ENCODE measurements at places on chromosomes 12 and 14.

DNA sequence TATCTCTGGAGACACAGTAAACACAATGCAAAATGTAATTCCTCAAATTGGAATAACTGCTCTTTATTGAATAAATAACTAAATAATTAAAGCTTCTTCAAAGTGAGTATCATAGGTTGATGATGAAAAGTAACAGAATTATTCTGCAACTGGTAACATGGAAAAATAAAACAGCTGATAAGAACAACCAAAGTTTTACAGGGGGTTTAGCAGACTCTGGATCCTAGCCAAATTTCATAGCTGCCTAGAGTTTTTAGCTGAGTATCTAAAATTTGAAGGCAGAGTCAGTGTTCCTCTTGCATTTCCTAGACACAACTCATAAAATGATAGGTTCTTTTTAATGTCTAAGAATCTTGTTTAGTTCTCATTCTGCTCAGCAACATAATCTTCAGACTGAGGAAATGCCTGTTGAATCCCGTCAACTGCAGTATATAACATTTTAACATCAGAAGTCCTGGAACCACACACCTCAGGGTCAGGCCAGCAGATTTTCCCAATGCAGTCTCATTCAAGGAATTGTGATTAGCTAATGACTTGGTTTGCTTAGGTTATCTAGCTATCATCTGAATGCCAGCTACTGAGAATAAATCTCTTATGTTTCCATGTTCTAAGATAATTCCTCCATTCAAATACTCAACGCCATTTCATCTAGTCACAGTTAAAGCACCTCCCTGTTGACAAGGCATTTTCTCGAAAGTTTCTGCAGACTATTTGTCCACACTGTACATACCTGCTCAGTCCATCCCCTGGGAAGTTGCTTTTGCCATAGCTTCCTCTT is 411.6 kb downstream of the BCAT1 start:
- DNase-seq = no peak

DNA sequence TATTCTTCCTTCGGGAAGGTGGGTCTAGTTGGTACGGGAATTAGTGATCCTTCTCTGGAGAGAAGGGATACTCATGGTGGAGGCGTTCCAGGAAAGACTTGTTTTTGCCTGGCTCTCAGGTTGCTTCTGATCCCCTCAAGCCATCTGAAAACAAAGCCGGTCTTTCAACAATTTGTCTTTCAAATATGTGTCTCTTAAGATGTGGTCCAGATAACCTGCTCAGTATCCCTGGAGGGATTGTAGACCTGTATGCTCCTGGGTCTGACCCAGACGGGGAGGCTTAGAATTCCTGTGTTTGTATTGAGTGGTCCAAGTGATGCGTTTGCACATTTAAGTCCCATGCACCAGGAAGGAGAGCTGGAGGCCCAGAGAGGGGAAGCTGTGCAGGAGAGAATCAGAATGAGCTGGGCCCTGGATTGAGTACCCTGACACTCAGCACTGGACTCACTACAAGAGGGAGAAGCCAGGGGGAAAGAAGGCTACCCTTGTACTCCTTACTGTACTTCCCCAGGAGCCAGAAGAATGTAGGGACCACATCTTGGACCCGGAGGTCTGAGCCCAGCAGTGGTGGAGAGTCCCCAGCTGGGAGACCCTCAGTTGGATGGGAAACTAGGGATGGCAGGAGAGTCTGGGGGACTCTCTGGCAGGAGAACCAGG is 40.4 kb downstream of the ERH start:
- DNase-seq = no peak

DNA sequence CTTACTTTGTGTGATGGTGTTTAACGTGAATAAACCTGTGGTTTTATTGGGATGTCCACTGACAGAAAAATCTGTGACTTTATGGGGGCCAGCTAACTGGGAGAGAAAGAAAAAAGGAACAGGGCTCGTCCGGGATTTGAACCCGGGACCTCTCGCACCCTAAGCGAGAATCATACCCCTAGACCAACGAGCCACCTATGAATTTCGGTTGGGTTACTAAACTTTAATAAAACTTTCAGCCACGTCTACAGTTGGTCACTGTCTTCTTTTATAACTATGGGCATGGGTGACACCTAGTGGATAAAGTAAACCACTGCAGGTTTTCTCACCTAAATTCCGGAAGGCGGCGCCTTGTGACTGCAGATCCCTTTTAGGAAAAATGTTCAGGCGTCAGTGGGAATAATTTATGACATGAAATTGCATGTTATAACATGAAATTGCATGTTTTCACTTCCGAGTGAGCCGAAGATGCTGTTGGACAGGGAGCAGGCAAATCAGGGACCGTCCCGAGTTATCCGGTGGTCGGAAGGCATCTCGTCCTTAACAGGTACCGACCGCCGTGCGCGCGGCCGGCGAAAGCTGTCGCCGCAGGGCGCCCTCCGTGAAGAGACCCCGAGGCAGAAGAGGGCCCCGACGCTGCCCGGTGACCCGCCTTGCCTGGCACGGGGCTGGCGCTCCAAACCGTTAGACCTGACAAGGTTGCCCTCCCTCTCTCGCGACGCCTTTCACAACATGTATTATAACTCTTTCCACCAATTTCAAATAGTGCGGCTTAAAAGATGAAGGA is 18.2 kb upstream of the RNASE12 start:
- DNase-seq = no peak

DNA sequence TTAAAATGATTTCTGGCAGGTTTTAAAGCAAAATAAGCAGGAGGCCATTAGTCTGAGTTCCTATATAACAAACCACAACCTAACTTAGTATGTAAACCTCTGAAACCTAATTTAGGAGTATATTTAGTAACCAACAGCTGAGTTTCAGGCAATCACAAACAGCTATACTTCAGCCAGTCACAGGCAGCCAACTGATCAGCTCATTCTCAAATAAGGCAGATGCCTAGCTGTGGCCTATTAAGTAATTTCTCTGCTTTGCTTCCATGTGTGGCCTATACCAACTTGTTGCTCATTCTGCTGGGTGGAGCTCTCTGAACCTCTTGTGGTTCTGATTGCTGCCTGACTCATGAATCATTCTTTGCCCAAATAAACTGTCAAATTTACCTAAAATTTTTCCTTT is 408.9 kb upstream of the FBXO33 start:
- no peak for DNase-seq

DNA sequence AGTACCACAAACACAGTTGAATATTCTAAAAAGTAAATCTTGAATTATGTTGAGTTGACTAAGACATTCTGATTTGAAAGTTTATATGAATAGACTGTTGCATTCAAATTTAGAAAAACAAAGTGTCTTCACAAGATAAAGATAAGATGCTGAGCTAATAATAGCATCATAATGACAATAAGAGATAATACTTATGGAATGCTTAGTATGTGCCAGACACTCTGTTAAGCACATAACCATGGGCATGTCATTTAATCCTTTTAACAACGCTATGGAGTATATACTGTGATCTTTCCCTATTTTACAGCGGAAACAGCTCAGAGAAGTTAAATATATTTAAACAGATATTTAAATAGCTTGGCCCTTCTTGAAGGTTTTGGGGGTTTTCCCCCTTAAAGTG is 163.4 kb downstream of the SRGAP1 start:
- DNase-seq = no peak

DNA sequence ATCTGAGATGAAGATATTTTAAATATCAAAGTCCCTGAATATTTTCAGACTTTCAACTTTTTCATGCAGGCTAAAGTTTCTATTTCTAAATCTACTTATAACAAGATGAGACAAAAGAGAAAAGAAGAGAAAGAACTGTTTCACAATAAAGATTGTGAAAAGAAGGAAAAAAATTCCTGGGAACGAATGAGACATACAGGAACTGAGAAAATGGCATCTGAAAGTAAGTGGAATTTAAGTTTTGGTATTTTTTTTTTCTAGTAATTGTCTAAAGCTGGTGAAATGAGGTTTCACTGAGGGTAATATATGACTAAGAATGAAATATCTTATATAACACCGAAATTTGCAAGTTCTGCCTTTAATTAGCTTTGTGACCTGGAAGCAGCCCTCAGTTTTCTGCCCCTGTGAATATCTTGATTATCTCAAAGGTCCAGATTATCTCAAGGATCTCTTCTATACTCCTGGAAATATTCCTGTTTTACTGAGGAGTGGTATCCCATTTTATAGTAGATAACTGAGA is 55.7 kb upstream of the PRPF39 start:
- no peak for DNase-seq

GRCh38 chr14:56310643-56311042 is 192.4 kb downstream of the PELI2 start:
- no peak for DNase-seq

All from stimulated activated CD4-positive, alpha-beta T cell treated with anti-CD3 and anti-CD28 coated beads, Interleukin-15, amount 100 ng/mL, for 1 hour (primary cell).